PC-3 (cell line): ENCODE measurements at places on chromosomes 6 and 20. TPM values are rescaled to one million over a fixed set of nuclear protein-coding genes. Genes with fewer than 3 reads are reported as not detected.

Gene OTOR
- not detected in 2 replicates for total RNA-seq

Gene ABT1
- 26.9 and 33.7 TPM in 2 replicates for total RNA-seq

Gene EYA4
- total RNA-seq, result 10.0 and 11.6 TPM in 2 replicates

Gene CCN6
- not detected in 2 replicates for total RNA-seq

Gene SUMO4
- total RNA-seq, result 0.69 TPM in 1 of 2 replicates, not detected in the other

Gene ENPP1
- total RNA-seq, result 4.4 and 5.1 TPM in 2 replicates

Gene ELOVL2
- total RNA-seq, result 0.91 and 1.8 TPM in 2 replicates

Gene ZBP1
- 0.12 TPM in 1 of 2 replicates, not detected in the other for total RNA-seq

Gene ANGPT4
- total RNA-seq, result not detected in 2 replicates

Gene HLA-DRB1
- total RNA-seq, result not detected in 2 replicates

Gene DEFB132
- total RNA-seq, result not detected in 2 replicates

Gene PFDN4
- 100 and 122 TPM in 2 replicates for total RNA-seq

Gene APOM
- 1.6 and 2.2 TPM in 2 replicates for total RNA-seq

Gene SPDEF
- total RNA-seq, result 190 and 205 TPM in 2 replicates

Gene TSPO2
- total RNA-seq, result not detected in 2 replicates

Gene IL17F
- total RNA-seq, result not detected in 2 replicates

Gene CRIP3
- total RNA-seq, result 0.29 TPM in 2 replicates

Gene EPPIN
- total RNA-seq, result not detected in 2 replicates

Gene C20orf144
- 0.17 TPM in 1 of 2 replicates, not detected in the other for total RNA-seq

Gene CRISP2
- not detected in 2 replicates for total RNA-seq

Gene PRPH2
- not detected in 2 replicates for total RNA-seq

Gene GRM4
- total RNA-seq, result not detected in 2 replicates

Gene MACROD2
- 3.1 and 11.5 TPM in 2 replicates for total RNA-seq

Gene HLA-G
- not detected in 2 replicates for total RNA-seq

Gene CRISP3
- not detected in 2 replicates for total RNA-seq

Gene MCCD1
- total RNA-seq, result not detected in 2 replicates
